ENCODE measurements at places on chromosomes 13 and 19.

DNA sequence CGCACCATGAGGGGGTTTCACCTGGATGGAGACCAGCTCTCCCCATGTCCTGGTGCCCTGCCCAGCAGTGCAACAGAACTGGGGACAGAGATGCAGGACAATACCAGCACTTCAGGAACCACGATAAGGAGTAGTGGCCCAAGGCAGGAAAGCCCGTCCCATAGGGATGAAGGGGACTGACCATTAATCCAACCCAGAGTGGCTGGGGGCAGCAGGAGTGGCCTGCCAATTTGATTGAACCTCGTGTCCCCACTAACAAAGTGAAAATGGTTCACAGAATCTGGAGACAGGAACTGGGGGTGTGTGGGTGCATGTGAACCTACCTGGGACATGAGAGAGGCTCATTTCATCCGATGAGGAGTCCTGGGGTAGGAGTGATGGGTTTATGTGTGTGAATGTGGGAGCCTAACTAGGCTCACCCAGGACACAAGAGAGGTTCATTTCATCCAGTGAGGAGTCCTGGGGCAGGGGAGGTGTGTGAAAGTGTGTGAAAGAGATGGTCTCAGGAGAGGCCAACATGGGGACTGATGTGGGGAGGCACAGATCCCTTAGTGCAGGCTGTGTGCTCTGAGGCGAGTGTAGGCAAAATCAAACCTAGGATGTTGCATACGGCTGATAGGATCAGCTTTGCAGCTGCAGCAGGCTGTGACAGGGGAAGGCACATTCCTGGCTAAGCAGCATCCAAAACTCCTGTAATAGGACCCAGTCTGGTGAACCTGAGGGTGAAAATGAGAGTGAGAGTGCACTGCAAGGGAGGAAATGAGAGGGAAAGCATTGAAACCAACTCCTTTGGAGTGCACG is 98.2 kb downstream of the ZNF429 start:
- DNase-seq = no peak

DNA sequence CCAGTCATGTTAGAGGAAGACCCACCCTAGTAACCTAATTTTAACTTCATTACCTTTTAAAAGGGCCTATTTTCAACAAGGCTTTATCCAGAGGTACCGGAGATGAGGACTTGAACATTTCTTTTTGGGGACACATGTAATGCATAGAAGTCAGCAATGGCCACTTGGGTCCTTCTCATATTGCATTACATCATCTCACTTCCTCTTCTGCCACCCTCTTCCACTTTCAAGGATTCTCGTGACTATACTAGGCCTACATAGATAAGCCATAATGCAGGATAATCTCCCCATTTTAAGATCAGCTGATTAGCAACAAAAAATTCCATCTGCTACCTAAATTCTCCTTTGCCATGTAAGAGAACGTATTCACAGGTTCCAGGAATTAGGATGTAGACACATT is 557.2 kb downstream of the KCTD12 start:
- DNase-seq = no peak

GRCh38 chr13:41763782-41764181 is 197.1 kb downstream of the VWA8 start:
- DNase-seq = no peak

- DNase-seq = peak; percentile 96
Measured at GRCh38 chr19:48835734-48836088, 580 bp downstream of the HSD17B14 start.

DNA sequence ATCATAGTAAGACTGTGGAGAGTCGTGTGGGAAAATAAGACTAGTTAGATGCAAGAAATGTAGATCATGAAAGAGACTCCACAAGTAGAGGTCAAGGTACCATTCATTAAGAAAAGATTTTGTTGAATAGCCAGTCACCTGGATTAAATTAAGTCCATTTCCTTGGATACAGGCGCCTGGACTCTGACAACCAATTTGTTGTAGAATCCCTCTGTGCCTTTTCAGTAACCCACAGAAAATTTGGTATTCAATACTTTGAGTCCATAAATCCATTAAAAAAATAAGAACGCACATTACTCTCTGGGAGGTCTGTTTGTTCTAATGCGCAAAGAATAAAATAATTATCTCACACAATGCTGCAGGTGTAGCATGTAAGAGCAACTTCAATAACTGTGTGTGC is 469.4 kb downstream of the KLF12 start:
- DNase-seq = no peak

DNA sequence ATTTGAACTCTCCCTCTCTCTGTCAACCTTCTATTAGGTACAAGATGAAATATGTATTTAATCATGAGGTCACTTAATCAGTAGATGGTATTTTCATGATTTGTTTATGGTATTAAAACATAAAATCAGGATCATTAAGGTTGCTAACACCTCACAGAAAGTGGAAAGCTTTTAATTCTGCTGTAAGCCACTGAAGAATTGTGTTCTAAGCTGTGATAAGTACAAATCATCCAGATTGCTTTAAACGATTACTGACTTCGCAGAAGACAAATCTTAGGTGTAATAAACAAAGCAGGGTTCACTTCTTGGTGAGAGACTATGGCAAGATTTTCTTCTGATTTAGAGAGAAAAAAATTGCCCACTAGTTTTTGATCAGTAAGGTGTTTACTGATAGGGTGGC is 214.5 kb downstream of the ABCC4 start:
- DNase-seq = no peak

GRCh38 chr13:43911871-43912270 is 32.2 kb downstream of the LACC1 start:
- DNase-seq = no peak

DNA sequence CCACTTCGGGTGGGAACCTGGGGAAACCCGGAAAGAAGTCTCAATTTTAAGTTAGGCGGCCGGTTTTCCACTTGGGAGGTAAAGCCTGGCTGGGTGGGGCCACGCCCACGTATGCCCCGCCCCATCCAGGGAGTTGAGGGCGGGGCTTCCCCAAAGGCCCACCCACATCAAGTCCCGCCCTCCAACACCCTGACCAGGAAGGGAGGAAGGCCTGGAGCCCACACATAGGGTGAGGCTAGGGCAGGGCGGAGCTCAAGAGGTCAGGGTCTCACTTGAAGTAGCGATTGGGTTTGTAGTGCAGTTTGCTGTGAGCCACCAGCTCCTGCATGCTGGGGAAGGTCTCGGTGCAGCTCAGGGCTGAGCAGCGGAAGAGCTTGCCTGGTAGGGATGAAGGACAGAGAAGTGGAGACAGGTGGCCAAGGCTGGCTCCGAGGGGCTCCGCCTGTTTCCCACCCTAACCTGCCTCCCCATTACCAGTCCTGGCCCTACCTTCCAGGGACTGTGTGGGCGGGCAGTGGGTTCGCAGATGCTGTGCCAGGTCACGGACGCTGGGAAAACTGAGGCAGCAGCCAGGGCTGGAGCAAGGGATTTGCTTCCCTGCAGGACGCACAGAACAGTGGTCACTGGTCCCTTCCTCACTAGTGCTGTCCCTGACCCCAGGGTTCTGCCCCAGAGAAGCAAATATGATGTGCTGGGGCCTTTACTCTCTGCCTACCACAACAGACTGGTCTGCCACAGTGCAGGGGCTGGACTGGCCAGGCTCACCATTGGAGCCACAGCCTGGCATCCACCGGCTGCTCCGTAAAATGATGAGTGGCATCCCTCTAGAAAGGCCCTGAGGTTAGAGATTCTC is 1.6 kb downstream of the ZNF414 start:
- no peak for DNase-seq

DNA sequence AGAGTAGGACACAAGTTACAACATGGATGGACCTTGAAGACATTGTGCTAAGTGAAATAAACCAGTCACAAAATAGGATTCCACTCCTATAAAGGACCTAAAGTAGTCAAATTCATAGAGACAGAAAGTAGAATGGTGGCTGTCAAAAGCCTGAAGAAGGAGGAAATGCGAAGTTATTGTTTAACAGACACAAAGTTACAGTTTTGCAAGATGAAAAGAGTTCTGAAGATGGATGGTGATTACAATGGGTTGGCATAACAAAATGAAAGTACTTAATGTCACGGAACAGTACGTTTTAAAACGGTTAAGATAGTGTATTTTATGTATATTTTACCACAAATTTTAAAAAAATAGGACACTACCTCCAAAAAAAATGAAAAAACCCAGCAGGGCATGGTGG is 34.8 kb downstream of the FOXO1 start:
- DNase-seq = no peak

GRCh38 chr13:40605573-40605972 is 60.9 kb downstream of the FOXO1 start:
- DNase-seq = no peak

DNA sequence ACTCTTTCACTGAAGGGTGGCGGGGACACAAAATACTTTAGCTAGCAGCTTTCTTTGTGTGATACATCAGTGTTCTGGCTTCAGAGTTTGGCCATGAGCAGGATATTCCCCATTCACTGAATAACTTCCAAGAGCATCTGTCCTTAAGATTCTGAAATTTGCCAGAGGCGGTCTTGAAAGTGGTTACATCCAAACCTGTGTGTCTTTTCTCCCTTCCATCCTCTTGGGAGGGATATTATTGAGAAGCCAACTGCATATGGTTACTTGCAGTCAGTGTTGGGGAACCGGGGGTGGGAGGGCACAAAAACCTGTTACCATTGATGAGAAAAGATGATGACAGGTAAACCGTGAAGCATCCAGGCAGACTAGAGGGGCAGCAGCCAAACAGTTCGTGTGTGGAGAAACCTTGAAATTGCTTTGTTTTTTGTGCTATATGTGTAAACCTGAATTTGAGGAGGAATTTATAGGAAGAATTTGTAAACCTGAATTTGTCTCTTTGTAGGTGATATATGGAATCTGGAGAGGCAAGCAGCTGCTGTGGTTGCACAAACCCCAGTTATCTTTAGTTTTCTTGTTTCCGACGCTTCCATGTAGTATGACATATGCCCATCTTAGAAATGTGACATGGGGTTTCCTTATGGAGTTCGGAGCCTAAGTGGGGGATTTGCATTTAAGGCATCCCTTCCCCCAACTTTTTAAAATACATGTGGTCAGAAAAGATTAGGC is 104.8 kb downstream of the WDFY2 start:
- DNase-seq = no peak

DNA sequence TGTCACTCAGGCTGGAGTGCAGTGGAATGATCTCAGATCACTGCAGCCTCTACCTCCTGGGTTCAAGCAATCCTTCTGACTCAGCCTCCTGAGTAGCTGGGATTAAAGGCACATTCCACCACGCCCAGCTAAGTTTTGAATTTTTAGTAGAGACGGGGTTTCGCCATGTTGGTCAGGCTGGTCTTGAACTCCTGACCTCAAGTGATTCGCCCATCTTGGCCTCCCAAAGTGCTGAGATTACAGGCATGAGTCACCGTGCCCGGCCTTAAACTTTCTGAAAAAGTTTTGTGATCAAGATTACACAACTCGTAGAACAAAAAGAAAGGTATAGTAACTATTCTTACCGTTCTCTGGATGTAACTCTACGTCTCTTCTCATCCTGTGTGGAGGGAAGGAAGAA is 21.2 kb downstream of the DNMT1 start:
- no peak for DNase-seq

- no peak for DNase-seq
Measured at GRCh38 chr13:33278913-33279312, 6.6 kb downstream of the STARD13 start.
